ENCODE measurements at places on chromosomes 4 and X.
A peak's percentile ranks its signal among the peaks of the same experiment; 100 is the strongest.

DNA sequence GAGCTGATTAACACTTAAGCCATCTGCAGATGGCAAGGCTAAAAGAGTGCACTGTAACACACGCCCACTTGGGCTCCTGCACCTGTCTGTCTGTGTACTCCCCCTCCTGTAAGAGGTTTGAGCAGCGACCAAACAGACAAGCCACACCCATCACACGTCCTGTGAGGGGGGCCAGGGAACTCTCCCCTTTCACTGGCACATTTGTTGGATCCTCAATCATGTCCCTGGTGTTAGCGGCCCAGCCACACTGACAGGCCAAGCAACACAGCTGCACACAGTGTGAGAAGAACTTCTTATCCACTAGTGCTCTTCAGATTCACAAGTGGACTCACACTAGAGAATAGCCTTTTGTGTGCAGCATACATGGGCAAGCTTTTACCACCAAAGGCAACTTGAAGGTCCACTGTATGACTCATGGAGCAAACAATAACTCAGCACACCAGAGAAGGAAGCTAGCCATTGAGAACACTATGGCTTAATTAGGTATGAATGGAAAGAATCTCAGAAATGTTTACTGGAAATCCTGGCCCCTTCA is 29.1 kb upstream of the UTP14A start:
- no peak for DNase-seq

- DNase-seq, result peak; percentile 31
Measured at GRCh38 chr4:153791746-153792617, 3.1 kb upstream of the SFRP2 start.

- no peak for DNase-seq
Measured at GRCh38 chrX:83469551-83469950, 38.5 kb upstream of the POU3F4 start.

DNA sequence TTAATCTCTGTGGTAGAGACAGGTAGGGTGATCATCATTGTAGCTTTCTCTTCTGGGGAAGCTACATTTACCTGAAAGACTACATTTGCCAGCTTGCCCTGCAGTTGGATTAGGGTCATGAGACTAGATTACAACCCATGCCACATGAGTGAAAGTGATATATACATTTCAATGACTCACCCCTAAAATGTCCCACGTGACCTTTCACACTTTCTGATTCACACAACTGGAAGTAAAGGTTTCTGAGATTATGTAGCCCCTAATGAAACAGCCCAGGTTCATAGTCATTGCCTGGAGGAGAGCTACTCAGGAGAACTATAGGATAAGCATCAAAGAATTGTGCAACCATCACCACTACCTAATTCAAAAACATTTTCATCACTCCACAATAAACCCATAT is 17.8 kb downstream of the PDCL2 start:
- no peak for DNase-seq

GRCh38 chr4:172865531-172866127 is 303.0 kb upstream of the GALNT7 start:
- DNase-seq, result no peak

DNA sequence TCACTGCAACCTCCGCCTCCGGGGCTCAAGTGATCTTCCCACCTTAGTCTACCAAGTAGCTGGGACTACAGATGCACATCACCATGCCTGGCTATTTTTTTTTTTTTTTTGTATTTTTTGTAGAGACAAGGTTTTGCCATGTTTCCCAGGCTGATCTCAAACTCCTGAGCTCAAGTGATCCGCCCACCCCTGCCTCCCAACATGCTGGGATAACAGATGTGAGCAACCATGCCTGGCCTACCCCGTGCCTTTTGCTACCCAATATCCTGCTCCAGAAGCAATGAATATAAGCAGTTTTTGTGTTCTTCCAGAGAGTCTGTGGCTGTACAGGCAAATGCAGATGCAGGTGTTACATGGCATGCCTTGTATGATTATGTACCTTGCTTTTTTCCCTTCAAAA is 50.5 kb downstream of the TBC1D14 start:
- no peak for DNase-seq

DNA sequence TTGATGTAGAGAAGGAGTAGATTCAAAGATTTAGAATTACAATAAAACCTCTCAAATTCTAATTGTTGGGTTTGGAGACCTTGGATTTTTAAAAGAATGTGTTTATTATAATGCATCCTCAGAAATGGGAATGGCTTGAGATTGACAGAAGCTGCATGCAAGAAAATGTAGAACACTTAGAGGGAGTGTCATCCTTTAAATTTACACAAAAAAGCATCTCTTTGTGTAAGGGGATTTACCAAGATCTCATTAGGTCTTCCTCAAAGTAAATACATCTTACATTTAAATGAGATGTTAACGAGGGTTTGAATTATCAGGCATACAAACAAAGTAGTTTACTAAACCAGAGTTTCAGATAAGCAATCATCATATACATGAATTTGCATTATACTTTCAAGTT is 615.0 kb downstream of the FAM133A start:
- DNase-seq, result no peak

DNA sequence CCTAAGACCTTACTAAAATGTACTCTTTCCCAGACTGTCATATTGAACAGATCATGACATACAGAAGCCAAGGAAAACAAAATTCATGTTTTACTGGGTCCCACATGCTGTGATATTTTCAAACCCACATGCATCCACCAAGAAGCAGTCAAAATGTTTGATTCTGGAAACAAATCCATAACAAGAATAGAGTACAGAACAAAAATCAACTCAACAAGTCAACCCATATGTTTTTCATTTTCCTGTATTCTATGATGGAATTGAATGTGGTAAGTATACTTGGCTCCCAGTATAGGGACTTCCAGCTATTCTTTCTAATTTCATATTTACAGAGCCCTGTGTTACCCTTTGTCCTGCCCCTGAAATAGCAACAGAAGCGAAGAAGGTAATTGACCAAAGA is 106.8 kb downstream of the COL25A1 start:
- no peak for DNase-seq

GRCh38 chrX:153600032-153600373 is 1.1 kb upstream of the CCNQ start:
- DNase-seq, result no peak

GRCh38 chrX:115030625-115031024 is 13.2 kb upstream of the IL13RA2 start:
- no peak for DNase-seq

DNA sequence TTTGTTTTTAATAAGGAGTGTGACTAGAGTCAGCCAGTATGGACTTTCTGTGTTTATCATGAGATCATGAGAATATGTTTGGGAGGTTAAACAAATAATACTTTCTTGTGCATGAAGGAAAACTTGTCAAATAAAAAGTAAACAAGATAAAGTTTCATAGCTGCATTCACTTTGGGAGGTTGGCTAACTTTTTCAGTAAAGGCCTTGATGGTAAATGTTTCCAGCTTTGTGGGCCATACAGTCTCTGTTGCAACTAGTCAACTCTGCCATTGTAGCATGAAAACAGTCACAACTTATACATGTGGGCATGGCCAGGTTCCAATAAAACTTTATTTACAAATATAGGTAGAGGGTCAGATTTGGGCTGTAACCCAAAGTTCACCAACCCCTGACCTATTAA is 150.4 kb downstream of the MID1 start:
- no peak for DNase-seq

DNA sequence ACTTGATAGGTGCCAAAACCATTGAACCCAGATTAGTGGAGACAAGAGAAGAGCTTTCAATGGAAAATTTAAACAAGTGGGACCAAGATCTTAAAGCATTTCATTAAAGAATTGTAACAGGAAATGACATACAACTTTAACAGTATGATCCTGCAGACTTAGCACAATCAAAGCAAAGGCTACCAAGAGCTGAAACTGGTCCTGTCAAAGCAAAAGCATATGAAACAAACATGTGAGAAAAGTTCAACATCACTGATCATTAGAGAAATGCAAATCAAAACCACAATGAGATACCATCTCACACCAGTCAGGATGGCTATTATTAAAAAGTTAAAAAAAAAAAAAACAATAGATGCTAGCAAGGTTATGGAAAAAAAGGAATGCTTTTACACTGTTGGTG is 425.6 kb downstream of the IL1RAPL1 start:
- DNase-seq, result no peak

GRCh38 chrX:150507251-150507856 is 61.1 kb upstream of the MTM1 start:
- DNase-seq, result no peak

DNA sequence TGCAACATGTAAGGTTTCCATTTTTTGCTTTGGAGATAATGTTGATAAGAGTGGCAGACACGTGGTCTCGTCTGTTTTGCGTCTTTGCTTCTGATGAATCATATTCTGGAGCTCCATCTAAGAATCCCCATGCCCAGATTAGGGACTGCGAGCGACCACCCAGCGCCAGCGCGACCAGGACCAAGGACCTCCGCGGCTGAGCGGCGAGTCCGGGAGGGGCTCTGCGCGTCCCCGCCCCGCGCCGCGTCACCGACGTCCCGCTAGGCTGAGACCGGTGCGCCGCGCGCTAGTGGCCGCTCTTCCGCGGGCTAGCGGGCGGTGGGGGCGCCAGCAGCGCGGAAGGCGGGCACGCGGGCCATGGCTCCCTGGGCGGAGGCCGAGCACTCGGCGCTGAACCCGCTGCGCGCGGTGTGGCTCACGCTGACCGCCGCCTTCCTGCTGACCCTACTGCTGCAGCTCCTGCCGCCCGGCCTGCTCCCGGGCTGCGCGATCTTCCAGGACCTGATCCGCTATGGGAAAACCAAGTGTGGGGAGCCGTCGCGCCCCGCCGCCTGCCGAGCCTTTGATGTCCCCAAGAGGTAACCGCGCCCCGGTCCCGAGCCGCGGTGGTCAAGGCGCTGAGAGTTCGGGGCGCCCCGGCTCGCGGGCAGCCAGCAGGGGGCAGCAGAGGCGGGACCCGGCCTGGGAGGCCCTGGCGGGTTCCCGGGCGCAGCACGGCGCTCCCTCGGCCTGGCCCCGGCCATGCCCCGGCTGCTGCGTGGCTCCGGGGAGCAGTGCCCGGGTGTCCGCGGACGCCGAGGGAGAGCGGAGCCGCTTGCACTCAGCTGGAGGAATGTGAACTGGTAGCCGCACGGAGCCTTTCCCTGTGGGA is at the start of gene SRD5A3:
Gene SRD5A3 (plus strand): TSS at position 263 of the 871 bp plus-strand sequence. CDS start 95 bp downstream, at position 358.
- no peak for DNase-seq

- DNase-seq, result no peak
Measured at GRCh38 chrX:9842541-9842940, 56.3 kb downstream of the SHROOM2 start.

- no peak for DNase-seq
Measured at GRCh38 chrX:107704587-107704986, 71.0 kb downstream of the TSC22D3 start.

GRCh38 chrX:70172221-70172620 is 5.1 kb upstream of the DGAT2L6 start:
- no peak for DNase-seq

DNA sequence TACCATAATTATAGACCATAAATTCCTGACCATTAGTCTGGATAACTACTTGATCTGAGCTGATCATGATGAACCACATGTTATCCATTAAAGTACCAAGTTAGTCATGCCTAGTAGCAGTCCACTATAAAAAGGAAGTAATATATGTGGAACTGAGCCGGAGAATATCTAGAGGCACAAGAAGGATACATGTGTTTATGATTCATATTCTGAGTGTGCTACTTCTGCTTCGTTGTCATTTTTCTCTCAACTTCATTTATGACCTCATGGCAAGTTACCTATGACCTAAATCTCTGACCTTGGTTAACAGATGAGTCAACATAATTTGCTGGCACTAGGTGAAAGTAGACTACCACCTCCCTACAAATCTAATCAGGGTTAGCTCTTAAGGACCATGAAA is 56.5 kb upstream of the ANKRD17 start:
- DNase-seq, result no peak

DNA sequence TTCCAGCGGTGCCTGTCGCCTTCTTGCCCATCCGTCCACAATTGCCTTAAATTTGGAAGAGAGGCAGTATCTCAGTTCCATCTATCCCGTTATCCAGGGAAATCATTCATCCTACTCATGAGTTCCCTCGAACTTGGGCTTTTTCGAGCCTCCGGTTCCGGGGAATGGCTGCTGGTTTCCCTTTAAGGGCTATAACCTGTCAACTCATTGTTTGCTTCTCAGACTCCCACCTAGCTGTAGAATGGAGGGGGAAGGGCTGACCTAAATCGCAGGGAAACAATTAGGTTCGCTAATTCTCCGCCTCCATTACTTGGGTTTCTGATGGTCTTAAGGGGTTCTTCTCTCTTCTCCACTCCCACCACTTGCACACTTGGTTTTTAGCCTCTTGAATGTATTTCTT is 1.2 kb downstream of the UCHL1 start:
- no peak for DNase-seq

- no peak for DNase-seq
Measured at GRCh38 chr4:17964576-17964975, 57.0 kb downstream of the LCORL start.

- no peak for DNase-seq
Measured at GRCh38 chrX:134406356-134407064, 53.5 kb upstream of the HPRT1 start.

DNA sequence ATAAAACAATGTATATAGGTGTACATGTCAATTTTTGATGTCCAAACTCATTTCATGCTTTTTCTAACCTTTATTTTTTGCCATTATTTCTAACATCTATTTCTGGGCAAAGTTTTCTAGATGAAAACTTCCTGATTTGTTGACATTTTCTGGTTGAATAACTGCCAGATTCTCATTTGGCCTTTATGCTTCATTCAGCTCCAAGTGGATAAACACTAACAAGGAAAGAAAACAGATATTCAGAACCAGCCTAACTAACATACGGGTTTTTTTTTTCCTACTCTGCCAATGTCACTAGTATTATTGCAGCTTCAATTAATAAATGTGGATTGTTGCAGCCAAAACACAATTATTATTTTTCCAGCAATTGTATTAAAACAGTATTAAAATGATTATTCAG is 50.9 kb upstream of the RAP1GDS1 start:
- DNase-seq, result no peak

- DNase-seq, result peak; percentile 26
Measured at GRCh38 chr4:122873821-122874593, 47.4 kb downstream of the FGF2 start.

- DNase-seq, result no peak
Measured at GRCh38 chrX:34470507-34470906, 186.6 kb downstream of the TMEM47 start.

GRCh38 chrX:100479329-100479728 is 69.3 kb upstream of the PCDH19 start:
- no peak for DNase-seq

DNA sequence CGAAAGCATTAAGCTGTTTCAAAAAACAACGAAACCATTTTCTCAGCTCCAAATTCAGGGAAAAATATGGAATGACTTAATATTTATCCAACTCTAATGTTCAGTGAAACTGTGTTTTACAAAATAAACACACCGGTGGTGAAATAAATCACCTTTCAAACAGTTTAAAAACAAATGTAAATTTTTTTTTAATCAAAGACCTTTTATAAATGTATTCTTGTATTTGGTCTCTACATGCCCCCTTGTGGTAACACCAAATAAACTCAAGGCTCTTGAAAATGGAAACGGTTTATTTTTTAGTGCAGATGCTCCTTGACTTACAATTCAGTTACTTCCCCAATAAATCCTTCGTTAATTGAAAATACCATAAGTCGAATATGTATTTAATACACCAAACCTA is 45.8 kb upstream of the ITM2A start:
- DNase-seq, result no peak

All from smooth muscle cell of the brain vasculature (primary cell).